CD4-positive, alpha-beta T cell treated with Interleukin-17A for 1 hour (primary cell): ENCODE measurements at places on chromosomes 4 and X.
A peak's percentile ranks its signal among the peaks of the same experiment; 100 is the strongest.

DNA sequence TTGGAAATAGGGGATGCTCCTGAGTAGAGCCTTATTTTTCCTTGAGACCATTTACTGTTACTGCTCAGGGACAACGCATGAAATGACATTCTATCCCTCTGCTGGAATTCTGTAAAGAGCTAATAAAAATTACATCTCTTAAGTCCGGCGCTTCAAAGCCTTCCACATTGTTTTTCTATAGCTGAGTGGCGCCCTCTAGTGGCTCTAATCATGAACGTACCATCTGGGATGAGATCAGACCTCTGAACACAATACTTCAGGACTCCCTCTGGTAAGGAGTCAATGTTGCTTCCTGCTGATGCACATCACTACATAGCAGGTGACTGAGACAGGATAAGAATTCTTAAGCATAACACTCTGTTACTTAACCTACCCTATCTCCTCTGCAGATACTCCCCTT lies 6.0 kb downstream of the HMGN5 start:
- peak; percentile 71 for DNase-seq

DNA sequence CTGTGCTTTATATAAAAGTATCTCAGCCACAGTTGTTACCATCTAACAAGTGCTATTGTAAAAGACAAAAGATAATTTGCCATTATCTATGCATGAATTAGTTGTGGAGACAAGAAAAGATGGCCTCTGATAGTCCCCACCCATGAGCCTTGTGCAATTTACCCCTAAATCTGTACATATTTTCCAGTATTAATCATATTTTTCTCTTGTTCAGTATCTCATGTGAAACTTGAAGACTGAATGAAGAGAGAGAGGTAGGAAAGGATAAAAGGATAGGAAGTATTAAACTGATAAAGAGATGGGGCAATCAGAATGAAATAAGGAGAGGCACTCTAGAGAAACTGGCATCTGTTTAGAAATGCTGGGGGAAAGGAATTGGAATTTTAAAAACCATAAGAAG lies 3.7 kb downstream of the MYOZ2 start:
- DNase-seq = no peak

DNA sequence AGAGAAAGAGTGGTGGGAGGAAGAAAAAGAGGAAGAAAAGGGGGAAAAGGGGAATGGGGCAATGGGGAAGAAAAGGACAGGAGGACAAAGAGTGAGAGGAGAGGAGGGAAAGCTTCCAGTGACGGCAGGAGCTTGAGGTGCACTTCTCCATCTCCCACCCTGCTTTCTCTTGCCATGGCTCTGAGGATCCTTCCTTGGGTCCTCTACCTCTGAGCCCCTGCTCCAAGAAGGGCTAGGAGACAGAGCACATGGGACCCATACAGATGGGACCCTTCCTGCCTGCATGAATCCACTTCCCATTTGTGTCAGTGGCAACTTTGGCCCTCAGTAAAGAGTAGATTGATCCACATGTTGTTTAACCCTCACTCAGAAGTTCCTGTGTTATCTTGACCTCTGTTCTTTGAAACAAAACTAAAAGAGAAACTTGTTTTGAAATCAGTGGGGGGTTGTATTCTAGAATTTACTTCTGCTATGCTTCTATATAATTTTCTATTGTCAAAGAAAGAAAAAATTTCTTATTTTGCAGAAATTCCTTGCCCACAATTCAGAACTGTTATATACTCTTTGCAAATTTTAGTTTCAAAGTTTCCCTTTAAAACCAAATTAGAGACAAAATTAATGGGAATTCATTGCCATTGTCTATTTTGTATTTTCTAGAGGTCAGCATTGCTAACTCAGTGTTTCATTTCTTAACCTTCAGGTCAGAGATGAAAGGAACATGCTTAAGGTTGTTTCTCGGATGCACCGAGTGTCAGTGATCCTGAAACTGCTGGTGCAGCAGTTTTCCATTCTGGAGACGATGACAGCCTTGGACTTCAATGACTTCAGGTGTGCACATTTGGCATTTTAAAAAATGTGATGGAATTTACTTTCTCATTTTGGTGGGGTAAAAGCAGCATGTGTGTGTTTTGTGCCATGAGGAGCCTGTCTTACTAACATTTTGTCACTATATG lies 5.0 kb downstream of the TDO2 start:
- DNase-seq = no peak

DNA sequence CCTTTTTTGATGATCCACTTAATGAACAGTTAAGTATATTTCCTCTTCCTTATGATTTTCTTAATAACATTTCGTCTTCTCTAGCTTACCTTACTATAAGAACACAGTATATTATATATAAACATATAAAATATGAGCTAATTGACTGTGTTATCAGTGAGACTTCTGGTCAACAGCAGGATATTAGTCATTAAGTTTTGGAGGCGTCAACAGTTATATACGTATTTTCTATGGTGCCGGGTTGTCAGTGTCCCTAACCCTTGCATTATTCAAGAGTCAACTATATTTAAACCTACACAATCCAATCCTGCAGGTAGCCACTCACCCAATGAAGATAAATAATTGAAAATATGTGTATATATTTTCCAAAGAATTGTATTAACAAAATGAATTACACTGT lies 88.0 kb downstream of the NR3C2 start:
- DNase-seq = no peak

GRCh38 chr4:78629991-78630541 lies 78.5 kb downstream of the ANXA3 start:
- no peak for DNase-seq

GRCh38 chrX:110097920-110098319 lies 95.0 kb downstream of the TMEM164 start:
- DNase-seq = no peak

DNA sequence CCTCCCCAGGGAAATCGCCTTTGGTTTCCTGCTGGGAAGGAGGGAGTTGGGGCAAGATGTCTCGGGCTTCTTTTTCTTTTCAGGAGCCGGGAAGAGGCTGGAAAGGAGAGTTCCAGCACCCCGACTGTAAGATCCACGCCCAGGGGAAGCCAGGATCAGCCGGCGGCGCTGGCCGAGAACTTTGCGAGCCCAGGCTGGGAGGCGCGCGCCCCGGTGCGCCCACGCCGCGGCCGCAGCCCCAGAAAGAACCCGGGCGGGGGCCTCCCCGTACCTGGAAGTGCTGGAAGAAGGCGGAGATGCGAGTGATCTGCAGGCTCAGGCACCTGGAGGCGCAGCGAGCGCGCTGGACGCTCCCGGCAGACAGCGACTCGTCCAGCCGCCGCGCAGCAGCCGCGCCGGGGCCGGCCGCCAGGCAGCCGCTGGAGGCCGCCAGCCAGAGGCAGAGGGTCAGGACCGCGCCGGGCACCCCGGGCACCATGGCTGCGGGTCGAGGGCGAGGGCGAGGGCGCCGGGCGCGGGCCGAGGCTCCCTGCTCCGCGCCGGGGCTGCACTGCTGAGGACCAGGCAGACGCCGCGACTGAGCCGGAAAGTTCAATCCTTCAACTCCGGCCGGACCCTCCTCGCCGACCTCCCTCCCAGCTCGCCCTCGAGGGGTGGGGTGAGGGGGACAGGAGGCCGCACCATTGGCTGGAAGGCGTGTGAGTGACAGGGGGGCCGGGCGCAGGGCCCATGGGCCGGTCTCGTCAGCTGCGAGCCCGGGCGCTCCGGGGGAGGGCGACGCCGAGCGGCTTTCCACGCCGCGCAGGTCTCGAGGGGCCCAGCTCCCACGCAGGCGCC lies at the start of gene ANOS1:
ANOS1 (minus strand) TSS at position 579 of the 837 bp plus-strand sequence; CDS start at position 478, 101 bp downstream.
- no peak for DNase-seq

GRCh38 chr4:164977243-164978164 lies at the start of gene TRIM61:
Gene TRIM61 (minus strand): TSS chr4:164977657. CDS start chr4:164970002, 7,655 bp downstream.
- peak; percentile 48 for DNase-seq

GRCh38 chr4:40241941-40242340 lies 45.1 kb downstream of the RHOH start:
- DNase-seq = peak; percentile 66

GRCh38 chrX:37959212-37960021 lies 46.9 kb upstream of the SYTL5 start:
- DNase-seq = no peak

DNA sequence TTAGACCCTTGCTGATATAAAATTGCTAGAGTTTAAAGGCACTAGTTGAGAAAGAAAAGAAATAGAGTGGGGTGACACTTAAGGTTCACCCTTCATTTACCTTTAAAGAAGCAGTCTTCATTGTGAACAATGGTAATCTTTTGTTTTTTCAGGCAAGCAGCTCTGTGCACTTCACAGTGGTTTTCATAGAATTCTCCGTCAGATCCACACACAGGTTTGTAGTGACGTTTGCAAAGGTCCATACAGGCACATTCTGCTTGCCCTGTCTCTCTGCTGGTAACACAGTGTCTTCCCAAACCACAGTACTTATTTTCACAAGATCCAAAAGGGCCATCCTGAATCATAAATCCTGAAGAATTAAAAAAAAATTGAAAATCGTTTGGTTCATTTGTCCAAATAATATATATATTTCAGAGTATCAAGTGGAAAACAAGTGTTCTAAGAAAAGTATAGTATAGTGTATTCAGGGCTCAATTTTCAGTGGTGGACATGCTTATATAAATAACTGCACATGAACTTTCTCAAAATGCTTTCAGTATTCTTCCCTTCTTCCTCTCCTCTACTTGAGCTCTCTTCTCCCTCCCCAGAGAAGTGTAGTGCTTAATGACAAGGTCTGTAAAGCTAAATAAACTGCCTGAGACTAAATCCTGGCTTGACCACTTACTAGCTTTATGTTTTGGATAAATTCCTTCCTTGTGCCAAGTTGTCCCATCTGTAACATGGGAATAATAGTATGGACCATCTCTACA lies 243.3 kb downstream of the FSTL5 start:
- no peak for DNase-seq

- peak; percentile 74 for DNase-seq
Observed at GRCh38 chrX:7925867-7926472, 1.2 kb downstream of the PNPLA4 start.

DNA sequence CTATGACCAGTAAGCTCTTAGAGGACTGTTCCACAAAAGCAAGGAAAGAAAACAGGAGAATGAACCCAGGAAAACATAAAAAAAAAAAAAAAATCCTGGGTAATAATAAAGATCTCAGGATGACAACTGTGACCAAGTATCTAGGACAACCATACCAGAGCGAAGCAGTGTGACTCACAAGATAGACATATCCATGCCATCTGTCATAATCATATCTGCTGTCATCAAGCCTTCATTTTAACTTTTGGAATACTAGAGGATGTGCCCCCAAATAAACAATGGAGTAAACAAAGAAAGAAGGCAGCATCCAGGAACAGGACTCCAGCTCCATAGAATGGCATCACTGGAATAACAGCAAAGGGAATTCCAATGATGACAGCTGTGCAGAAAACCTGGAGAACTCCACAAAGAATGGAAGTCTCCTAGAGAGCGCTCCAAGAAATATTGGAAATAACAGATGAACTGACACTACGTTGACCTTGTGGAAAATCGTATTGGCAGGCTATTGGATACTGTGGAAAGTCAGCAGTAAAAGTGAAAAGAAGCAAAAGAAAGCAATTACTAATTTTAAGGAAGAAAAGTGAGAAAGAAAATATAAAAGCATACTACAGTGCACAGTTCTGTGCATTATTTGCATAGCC lies 35.3 kb downstream of the HPGDS start:
- DNase-seq = no peak

- no peak for DNase-seq
Observed at GRCh38 chr4:151339467-151339866, 14.1 kb upstream of the SH3D19 start.

- DNase-seq = no peak
Observed at GRCh38 chr4:184099535-184099966, 118.1 kb downstream of the ENPP6 start.

GRCh38 chrX:100931218-100931924 lies 2.7 kb upstream of the XKRX start:
- DNase-seq = no peak

DNA sequence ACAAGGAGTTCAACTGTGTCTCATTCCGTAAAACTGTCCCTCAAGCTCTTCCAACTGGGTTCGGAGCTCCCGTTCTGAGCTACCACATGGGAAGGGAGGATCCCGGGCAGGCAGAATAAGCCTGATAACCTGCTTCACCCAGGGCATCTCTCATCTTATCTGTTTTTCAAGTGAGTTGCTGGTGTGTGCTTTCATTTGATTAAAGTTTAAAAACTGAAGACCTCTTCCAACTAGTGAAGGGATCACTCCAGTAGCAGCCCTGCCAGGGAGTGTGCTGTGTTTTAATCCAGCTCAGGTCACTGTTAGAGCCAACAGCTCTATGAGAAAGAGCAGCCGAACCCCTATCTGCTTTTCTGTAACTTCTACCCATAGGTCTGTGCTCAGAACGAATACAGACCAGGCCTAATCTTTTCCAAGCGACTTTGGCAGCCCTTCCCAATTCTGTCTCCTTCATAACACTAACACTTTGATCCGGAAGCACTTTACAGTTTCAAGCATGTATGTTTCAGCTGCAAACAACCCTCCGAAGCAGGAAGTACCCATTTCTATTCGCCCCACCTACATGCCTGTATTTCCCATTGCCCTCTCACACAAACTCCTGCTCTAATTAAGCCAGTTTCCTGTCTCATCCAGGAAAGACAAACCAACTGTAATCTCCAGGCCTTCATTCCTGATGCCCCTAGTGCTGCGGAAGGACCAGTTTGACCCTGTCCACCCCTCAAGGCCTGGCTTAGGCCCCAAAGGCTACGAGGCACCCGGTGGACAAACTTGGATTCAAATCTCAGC lies 60.9 kb downstream of the IRF2 start:
- DNase-seq = no peak

DNA sequence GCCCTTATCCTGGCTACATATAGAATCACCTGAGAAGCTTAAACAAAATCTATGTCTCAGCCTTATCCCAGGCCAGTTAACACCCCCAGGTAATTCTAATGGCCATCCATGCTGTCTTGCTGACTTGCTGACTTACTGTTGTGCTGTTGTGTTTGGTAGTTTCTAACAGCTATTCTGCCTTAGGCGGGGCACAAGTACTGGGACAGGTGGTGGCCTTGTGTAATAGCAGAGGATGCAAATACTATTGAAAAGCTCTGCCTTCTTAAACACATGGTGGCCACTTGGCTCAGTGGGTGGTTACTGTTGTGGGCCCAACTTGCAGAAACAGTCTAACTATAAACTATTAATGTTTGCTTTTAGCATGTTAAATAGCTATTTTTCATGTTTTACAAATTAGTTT lies 56.2 kb downstream of the CDS1 start:
- no peak for DNase-seq

DNA sequence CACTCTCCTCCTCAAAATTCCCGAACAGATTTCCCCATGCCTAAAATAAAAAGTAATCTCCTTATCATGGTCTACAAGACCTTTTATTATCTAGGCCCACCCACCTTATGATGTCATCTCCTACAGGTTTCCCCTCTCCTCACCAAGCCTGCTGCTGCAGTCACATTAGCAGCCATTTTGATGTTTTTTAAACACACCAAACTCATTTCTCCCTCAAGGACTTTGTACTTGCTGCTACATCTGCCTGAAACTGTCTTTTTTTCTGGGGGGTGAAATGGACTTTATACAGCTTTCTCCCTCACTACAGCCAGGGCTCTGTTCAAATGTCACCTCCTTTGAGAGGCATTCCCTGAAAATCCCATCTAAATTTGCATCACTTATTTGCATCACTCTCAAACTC lies 90.2 kb upstream of the TAB3 start:
- DNase-seq = no peak

- no peak for DNase-seq
Observed at GRCh38 chr4:64727960-64728359, 318.7 kb upstream of the TECRL start.

- DNase-seq = no peak
Observed at GRCh38 chrX:87338510-87338909, 179.1 kb upstream of the KLHL4 start.
